ENCODE measurements at places on chromosomes 7 and 10.

DNA sequence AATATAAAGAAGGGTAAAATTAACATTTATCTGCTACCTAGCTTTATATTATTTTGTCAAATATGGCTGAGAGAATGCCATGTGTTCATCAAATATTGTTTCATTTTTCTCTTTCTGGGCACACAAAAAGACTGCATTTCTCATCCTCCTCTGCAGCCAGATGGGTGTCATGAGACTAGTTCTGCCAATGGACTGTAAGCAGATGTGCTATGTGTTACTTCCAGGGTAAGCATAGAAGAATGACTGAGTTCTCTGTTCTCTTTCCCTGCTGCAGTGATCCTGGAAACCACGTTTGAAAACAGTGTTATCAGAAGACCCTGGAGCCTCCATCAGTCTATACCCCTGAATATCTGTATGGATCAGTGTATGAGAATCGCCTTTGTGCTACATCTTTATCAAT is 24.1 kb upstream of the SLK start:
- no peak for DNase-seq

DNA sequence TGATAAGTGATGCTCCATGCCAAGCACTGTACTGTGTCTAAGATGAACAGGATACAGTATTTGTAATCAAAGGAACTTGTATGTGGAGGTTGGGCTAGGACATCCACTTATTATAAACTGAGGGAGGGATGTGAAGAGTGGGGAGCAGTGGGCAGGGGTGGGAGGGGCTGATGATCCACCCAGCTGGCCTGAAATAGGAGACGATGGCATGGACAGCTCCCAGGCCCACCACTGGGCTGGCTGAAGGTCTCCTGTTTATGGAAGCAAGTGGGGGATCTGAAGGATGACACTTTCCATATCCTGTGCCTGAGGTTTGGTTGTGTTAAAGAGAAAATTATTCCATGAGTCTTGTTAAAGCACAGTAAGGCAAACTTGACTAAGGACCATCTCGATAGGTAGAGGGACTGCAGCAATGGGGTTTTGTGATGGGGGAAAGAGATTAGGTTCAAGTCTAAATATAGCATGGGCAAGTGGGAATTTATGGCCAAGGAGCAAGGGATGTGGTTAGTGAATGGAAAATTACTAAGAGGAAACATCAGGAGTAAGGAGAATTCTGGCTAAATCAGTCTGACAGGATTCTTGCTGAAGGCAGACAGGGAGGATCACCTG is 124.6 kb downstream of the CCNY start:
- no peak for DNase-seq

- DNase-seq: no peak
These were observed 92.6 kb upstream of the RAB11FIP2 start for GRCh38 chr10:118139321-118139720.

DNA sequence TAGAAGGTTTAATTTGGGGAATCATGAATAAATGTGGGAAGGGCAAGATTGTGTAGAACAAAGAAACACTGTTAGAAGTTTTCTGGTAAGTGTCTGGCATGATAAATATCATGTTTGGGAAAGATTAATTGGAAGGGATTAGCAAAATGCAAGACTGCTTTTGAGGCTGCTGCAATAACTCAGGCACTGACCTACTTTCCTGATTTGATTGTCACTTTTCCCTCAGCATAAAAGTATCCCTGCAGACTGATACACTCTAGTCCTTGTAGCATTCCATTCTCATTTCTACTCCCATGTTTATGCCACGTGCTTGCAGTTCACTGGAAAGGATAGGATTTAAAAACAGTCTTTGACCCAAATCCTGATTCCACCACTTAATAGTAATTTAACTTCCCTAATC is 303.3 kb upstream of the SEMA3A start:
- no peak for DNase-seq

DNA sequence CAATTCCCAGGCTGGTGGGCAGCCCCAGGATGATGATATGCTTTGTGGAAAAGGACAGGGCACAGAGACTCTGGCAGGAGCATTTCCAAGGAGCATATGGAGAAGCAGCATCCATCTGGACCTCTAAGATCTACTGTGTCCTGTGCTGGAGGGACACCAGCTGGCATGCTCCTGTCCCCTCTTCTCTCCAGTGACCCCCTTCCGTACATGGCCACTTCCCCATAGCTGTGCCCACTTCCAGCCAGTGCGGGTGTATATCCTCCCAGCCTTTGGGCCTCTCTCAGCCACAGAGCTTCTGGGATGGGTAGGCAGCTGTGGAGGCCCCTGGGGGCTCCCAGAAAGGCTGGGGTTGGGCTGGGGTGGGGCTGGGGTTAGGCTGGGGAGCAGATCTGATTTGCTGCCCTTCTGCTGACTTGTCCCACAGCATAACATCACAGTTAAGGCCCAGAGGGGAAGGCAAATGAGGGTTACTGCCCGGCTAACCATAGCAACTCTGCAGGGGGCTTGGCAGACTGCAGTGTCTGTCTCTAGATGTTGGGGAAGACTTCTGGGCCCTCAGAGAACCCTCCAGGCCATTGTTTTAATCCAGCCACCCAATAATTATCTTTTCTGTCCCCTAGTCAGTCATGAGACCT is 6.3 kb downstream of the NPFFR1 start:
- DNase-seq: no peak

DNA sequence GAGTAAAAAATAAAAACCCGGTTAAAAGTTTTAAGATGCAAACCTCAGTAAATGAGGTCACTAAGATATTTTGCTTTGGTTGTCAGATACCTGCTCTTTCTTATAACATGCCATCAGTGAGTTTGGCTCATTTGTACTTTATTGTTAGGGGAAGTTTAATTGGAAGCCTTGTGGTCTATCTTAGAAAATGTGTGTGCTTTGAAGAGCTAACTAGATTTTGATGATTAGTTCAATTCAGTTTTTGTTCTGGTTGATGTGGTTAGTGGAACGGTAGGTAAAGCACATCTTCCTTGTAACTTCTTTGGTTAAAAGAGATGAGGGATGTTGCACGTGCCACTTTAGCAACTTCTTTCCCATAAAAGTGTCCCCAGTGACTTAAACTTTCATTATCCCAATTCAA is 353.4 kb upstream of the GALNT17 start:
- DNase-seq: no peak

DNA sequence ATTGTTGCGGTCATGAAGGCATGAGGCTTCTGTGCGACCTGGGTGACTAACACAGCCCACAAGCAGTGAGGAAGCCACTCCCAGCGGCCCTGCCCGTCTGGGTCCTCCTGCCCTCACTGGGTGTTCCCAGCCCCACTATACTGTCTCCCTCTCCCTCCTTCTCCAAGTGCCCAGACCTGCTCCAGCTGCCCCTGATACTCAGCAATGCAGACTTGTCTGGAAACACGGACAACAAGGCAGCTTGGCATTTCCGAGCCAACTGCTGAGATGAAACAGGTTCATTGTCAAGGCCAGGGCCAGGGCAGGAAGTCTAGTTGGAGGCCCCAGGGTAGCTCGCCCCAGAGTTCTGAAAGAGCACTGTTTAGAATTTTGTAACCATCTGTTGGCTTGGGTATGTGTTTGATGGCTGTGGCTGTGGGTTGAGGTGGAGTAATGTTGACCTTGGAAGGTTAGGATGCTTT is 95.7 kb downstream of the RBM20 start:
- no peak for DNase-seq

GRCh38 chr10:28841625-28842024 is 164.3 kb downstream of the BAMBI start:
- DNase-seq: no peak

- DNase-seq: no peak
These were observed 141.5 kb upstream of the NRG3 start for GRCh38 chr10:81733542-81733941.

DNA sequence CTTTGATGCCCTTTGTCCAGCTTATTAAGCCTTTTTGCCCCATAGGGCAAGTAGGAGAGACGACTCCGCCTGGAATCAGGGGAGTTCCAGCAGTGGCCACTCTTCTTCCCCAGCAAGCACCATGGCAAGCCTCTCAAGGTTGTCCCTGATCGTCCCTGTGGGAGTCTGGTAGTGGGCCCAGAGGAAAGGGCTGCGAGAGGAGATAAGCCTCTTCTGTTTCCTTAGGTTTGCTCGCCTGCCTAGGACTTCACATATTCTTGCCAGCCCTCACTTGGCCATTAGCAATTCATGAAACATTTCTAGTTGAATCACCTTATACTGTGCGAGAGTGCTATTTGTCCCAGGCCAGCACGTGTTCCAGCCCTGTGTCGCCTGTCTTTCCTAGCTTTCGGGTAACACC is 47.8 kb upstream of the CPN1 start:
- no peak for DNase-seq

DNA sequence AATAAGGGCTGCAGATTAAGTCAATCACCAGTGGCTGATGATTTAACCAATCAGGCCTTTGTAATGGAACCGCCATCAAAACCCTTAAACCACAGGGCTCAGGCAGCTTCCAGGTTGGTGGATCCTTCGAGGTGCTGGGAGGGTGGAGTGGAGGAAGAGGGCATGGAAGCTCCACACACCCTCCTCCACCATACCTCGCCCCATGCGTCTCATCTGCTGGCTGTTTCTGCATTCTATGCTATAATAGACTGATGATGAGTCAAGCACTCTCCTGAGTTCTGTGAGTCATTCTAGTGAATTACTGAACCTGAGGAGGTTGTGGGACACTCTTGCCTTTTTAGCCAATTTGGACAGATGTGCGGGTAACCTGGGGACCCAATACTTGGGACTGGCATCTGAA is 43.9 kb downstream of the CHST15 start:
- no peak for DNase-seq

- DNase-seq: no peak
These were observed 151.0 kb upstream of the YAE1 start for GRCh38 chr7:39415091-39415787.

DNA sequence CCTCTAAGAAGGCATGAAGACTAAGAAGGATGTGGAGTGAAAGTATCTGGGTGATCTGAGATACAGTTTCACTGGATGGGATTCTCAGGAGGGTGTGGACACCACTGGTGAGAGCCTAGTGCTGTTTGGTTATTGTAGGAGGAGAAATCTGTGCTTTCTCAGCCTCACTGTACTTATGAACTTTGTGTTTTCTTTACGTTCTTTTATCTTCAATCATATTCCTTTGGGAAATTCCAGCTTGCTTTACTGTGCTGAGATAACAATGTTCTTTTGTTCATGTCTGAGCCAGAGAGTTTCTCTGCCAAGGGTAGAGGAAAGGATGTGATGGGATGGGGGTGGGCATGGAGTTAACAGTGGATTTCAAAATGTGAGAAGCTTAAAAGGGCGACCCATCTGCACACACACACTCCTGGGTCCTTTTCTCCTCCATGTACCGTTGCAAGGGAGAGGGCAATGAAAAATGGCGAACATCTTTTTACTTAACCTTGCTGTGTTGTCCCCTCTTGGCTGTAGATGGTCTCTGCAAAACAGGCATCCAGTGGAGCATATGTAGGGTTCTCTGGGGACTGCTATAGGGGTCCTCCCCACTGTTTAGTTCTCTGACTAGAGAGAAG is 25.0 kb upstream of the TAX1BP1 start:
- no peak for DNase-seq

DNA sequence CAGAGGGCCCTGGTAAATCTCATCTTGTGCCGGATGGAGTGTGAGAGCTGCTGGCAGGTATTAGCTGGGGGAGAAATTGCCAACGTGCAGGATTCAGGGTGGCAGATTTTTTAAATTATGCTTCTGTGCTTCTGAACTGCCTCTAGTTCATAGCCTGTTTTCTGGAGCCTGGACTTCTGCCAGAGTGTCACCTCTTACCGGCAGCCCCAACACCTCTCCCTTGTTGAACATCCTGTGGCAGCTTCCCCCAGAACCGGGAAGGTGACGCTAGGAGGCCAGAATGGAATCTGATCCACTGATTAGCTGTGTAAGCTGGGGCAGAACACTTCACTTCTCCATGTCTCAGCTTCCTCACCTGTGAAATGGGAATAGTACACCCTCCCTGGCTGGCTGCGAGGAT is 5.1 kb downstream of the VWA2 start:
- no peak for DNase-seq

DNA sequence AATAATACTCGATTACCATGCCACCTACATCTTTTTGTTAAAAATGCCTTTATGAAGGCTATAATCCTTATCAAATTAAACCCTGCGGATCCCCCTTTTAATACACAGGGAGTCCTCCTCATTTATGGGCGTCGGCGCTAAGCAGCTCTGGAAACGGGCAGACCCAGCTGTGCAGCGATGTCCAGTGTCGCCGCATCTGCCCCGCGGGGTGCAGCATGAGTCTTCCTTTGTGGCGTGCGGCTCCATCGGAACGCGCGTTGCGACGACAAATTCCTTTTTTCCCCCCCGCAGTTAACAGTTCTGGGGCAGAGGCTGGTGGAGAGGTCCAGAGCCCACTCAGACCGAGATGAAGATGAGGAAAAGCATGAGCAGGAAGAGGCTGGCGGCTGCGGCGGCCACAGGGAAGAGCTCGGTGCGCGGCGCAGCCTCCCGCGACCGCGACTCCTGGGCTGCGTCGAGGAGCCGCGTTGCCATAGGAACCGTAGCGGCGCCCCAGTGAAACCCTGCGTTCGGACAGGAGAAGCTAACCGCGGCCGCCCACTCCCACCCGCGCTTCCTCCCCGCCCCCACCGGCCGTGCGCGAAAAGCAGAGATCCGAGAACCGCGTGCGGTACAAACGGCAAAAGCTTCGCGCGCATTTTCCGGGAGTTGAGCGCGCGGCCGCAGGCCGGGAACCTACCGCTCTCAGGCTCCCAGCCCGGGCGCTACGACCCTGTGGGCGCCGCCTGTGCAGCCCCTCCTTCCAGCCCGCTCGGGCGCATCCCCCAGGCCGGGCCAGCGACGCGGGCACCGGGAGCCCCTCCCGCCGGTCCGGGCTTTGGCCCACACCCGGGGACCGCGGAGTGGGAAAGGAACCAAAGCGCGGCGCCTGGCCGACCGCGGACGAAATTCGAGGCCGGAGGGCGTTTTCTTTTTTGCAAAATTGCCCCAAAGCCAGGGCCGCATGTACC is 130.6 kb downstream of the SPAG6 start:
- DNase-seq: no peak

DNA sequence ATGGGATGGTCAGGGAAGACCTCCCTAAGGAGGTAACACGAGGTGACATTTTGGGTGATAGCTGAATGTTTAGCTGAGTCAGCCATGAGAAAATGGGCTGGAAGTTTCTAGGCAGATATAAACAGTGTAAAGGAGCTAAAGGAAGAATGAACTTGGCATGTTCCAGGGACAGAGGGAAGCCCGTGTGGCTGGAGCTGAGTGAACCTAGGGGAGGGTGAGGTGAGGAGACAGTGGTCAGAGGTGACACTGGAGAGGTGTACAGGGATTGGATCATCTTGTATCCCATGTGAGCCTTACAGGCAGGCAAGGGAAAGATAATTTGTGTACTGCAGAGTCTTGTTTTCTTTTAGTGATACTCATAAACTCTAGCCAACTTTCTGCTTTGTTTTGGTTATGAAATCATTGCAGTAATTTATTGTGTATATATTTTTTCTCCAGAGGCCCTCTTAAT is 1.8 kb downstream of the STARD3NL start:
- no peak for DNase-seq

- no peak for DNase-seq
These were observed 359.7 kb upstream of the PCDH15 start for GRCh38 chr10:55160655-55161283.

- peak; percentile 51 for DNase-seq
These were observed 687 bp downstream of the EPDR1 start for GRCh38 chr7:37920849-37921805.
